ENCODE measurements at places on chromosomes 3 and 15.
A peak's percentile ranks its signal among the peaks of the same experiment; 100 is the strongest.

DNA sequence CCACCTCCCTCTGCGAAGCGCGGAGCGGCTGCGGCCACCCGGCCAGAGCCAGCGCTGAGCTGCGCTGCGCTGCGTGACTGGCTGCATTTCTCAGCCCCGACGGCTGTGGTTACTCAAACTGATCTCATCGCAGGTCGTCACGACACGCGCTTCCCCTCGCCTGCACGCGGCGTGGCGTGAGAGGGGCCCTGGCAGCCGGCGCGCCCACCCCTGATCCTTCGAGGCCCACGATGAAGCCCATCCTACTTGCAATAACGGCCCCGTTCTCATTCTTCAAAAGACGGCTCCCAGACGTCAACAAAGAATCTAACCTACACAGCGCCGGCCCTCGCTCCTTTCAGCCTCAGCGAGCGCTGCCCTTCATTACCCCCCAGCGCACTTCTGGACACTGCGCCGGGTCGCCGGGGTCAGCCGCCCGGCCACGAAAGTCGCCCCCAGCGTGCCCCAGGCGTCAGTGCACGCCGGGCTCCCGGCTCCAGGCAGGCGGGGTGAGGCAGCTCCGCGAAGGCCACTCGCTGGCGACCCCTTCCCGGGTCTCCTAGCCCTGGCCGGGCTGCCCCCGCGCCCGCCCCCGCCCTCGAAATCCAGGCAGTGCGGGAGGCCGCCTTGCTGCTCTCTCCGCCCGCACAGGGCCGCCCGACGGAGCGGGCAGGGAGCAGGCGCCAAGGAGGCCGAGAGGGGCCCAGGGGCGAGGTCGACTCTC is 9.9 kb upstream of the LEKR1 start:
- DNase-seq: peak; percentile 28

DNA sequence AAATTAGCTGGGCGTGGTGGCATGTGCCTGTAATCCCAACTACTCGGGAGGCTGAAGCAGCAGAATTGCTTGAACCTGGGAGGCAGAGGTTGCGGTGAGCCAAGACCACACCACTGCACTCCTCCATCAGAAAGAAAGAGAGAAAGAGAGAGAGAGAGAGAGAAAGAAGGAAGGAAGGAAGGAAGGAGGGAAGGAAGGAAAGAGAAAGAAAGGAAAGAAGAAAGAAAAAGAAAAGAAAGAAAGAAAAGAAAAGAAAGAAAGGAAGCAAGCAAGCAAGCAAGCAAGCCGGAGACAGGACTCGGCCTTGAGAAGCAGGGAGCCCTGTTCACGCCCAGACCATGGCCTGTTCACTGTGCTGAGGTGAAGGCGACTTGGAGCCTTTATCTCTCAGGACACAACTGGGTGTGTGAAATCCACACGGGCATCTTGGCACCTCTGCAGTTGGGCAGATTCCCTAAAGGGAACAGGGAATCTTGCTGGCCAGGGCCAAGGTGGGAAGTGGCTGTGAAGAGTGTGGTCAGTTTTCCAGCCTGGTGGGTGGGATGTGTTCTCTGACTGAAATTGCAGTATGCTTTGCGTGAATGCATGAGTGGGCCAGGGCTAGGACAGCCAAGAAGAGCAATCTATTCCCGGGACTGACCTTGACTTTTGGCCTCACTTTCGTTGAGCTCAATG is 90.3 kb downstream of the CORO2B start:
- DNase-seq: no peak

DNA sequence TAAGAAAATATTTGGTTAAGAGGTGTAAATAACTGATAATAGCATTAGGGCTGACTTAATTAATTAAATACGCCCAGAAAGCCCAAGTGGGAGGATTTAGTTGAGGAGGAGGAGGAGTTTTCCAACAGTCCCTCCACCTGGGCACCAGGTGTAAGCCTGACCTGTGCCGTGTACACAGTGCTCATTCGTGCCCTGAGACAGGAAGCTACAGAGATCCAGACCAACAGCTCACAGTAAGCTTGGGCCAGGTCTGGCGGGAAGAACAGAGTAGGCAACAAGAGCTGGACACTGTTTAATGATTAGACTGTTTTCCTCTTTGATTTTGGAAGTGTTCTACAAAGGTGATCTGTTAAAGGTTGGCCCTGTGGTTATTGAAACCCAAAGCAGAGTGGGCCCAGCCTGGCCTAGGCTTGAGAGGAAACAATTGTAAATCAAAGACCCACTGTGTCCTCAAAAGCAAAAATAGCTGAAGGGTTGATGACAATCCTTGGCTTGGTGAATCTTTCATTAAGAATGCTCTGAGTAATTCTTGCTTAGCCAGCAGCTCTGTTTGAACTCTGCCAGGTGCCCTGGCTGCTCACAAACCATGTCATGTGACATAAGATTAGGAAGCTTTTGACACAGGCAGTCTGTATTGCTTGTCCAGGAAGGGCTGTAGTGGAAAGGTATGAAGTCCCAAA is 13.8 kb downstream of the SQOR start:
- no peak for DNase-seq

- no peak for DNase-seq
These were observed 47.3 kb downstream of the BDH1 start for GRCh38 chr3:197508461-197508860.

- no peak for DNase-seq
These were observed 56.0 kb upstream of the CTXND1 start for GRCh38 chr15:80308002-80308401.

All from T-helper 22 cell (primary cell).